Endothelial cell of umbilical vein (primary cell): ENCODE measurements at places on chromosomes 2 and 18.

- DNase-seq, result no peak
Measured at GRCh38 chr2:129925381-129925780, 54.1 kb upstream of the RAB6C start.

GRCh38 chr2:25314514-25315315 is 27.0 kb downstream of the DNMT3A start:
- peak; percentile 53 for DNase-seq

- peak; percentile 49 for DNase-seq
Measured at GRCh38 chr2:36965751-36966369, 476 bp downstream of the STRN start.

- DNase-seq, result no peak
Measured at GRCh38 chr2:223744580-223744979, 92.8 kb downstream of the AP1S3 start.

- DNase-seq, result no peak
Measured at GRCh38 chr2:219060821-219061791, at the start of gene IHH. IHH (minus strand) TSS chr2:219060921; CDS start chr2:219060467, 454 bp downstream.

GRCh38 chr2:215967590-215968378 is 45.6 kb downstream of the MREG start:
- no peak for DNase-seq

DNA sequence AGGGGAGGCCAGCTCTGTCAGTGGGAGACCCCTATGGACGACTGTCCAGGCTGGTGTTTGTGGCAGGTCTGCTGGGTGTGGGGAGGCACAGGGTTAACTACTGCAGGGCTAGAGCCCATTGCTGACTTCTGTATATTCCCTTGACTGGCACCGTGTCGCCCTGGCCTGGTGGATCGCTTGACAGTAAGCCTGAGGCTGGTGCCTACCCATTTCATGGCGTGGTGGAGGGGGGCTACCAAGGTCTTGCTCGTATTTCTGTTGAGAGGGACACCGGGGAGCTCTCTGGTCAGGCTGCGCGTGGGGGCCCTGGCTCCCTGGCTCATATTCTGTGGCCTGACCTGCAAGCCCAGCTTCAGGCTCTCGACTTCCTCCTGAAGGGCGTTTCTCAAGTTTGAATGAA is 119.7 kb downstream of the ACOXL start:
- no peak for DNase-seq

GRCh38 chr2:143001501-143001900 is 124.0 kb downstream of the KYNU start:
- no peak for DNase-seq

DNA sequence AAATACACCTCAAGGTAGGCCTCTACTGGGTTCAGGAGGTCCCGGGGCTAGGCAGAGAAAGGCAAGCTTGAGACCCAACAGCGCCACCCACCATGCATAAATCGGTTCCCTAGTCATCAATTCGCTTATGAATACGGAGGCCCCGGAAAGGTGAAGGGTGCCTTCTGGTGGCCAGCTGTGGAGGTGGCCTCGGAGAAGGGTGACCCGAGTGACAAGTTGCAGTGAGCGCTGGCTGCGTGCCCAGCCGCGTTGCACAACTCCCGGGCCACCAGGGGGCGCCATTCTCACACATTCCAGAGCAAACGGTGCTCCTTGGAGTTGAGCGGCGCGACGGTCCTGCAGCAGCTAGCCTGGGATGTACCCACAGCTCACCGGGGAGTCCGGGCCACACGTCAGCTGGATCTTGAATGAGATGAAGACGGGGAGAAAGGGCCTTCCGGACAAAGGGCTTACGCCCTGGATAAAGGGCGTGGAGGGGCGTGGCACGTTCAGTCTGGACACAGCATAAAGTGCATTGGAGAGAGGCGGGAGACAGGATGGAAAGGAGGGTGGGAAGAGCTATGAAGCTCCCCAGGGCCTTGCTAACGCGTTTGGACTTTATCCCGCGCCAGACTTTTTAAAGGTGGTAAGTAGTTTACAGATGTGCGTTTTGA is 20.4 kb downstream of the TMSB10 start:
- DNase-seq, result peak; percentile 87

- no peak for DNase-seq
Measured at GRCh38 chr18:23893653-23894052, 120.9 kb upstream of the TTC39C start.

- no peak for DNase-seq
Measured at GRCh38 chr2:43085929-43086328, 140.5 kb downstream of the ZFP36L2 start.

DNA sequence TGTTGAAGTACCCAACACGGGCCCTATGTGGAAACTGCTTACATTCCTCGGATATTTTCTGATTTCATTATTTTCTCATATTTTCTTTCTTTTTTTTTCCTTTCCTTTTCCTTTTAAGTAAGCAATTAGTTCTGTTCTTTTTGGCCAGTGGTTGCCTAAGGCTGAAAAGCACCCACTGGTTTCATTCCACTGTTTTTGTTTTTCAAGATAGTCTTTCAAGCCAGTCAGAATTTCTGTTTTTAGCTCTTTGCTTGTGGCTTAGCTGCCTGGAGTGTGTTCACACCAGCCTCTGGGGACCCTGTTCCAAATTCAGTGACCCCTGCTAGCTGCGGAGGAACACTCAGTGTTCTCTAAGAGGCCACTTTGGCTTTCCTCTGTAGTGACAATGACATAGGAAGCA is 73.6 kb downstream of the NRP2 start:
- no peak for DNase-seq

GRCh38 chr2:220215785-220216184 is 588.4 kb downstream of the SLC4A3 start:
- DNase-seq, result no peak
